H4 (cell line): ENCODE measurements at places on chromosomes 16 and 17.

DNA sequence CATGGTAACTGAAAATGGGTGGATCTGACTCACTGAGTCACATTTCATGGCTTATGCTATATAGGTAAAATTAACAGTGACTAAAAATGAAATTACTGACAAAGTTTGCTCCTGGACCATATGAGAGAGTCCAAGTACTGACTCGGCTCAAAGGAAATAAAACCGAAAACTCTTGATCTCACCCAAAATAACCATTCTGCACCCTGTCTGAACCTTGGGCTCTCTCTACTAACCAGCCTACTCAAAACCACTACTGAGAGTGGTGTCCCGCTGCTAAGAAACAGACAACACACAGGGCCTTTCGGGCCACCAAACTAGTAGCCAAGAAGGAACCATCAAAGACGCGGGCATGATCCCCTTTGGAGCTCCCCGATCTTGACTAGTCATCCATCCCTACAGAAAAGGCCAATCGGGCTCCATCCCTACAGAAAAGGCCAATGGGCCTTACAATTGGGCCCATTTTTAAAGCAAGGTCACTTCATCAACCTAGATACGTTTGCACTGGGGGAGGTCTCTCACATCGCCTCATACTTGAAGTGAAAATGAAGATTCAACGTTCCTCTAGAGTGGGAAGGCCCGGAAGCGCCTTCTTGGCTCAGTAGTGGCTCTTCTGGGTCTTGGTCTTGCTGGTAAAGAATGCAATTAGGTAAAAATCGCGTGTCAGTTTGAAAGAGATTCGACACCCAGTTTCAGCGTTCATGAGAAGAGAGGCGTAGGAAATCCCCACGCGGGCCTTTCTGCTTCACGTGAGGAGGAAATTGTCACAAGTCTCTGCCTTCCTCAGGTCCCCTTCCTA, 720 bp upstream of the ZPBP2 start:
- DNase-seq = no peak

DNA sequence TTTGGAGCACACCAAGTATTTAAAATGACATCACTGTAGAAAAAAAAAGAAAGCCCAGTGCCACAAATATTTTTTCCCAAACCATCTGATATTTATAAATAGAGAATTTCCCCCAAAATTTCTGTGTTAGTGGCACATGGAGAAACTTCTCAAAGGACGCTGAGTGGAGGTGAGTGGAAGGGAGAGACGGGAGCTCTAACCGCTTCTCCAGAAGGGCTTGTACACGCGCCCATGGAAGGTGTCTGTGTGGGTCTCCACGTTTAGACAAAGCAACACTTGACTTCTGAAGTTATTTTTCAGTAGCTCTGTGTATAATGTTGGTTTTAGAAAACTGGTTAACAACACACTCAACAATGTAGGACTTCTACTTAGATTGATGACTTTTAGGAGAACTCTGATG, 1.0 kb downstream of the MYOCD start:
- no peak for DNase-seq

DNA sequence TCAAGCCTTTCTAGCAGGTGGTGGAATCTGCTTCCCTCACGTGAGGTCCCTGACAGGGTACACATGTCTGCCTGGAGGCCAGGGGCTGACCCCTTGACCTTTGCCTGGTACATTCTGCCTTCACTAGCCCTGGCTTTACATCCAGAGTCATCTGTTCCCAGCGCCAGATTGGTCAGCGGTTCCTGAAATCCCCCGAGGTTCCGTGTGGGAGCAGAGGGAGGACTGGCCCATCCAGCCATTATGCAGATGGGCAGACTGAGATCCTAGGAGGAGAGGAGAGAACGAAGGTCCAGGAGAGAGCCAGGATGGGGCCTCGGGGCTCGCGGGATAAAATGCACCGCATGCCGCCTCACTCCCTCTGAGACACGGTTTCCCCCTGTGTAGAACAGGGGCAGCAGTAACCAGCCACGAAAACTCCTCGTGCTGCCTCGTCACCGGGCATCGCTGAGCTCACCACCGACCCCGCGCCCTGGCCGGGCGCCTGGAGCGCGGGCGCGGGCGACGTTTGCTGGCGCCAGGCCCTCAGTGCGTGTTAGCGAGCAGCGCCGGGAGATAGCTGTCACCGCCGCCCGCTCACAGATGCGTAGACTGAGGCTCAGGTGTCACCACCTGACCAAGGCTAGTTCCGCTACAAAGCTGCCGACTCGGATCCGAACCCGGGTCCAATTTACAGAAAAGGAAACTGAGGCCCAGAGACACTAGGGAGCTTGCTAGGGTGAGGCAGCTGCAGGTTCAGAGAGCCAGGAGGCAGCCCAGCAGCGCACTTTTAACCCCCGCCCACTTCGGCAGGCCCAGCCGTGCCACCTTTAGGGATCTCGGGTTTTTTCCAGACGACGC, 811 bp upstream of the MAP2K3 start:
- DNase-seq = no peak

DNA sequence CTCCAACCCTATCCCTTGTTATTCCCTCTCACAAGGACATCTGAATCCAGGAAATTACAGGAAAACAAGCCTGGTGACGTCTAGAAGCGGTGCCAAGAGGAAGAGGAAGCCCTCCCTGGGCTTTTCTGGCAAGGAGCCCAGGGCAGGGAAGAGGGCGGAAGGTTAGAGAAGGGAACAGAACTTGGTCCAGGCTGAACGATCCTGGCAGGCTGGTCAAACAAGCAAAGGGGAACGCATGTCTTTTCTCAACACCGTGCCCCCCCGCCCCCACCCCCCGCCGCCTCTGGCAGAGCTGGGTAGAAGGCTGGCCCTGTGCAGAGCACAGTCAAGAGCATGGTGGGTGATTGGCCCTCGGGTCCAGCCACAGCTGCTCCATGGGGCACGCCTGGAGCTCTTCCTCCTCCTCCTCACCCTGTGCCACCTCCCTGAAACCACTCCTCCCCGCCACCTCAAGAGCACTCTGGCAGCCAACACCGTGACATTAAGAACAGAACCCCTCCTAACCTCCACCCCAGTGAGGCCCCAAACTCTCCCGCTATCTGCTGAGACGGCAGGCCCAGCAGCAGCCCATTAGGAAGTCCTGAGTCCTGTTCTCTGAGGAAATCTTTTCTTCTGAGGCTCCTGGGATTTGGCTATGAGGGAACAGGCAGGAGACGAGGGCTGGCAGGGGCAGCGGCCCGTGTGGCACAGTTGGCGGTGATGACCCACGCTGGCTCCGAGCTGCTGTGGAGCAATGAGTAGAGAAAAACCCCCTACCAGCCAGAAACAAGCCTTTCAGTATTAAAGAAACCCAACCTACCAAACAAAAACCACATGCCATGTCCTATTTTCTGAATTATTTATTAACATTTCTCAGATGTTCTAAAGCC, 7.3 kb downstream of the C16orf86 start:
- DNase-seq = no peak

DNA sequence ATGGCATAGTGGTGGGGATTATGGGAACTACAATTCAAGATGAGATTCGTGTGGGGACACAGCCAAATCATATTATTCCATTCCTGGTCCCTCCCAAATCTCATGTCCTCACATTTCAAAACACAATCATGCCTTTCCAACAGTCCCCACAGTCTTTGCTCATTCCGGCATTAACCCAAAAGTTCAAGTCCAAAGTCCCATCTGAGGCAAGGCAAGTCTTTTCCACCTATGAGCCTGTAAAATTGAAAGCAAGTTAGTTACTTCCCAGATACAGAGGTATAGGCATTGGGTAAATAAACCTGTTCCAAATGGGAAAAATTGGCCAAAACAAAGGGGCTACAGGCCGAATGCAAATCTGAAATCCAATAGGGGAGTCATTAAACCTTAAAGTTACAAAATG, 1063.2 kb downstream of the CDH11 start:
- DNase-seq = no peak

DNA sequence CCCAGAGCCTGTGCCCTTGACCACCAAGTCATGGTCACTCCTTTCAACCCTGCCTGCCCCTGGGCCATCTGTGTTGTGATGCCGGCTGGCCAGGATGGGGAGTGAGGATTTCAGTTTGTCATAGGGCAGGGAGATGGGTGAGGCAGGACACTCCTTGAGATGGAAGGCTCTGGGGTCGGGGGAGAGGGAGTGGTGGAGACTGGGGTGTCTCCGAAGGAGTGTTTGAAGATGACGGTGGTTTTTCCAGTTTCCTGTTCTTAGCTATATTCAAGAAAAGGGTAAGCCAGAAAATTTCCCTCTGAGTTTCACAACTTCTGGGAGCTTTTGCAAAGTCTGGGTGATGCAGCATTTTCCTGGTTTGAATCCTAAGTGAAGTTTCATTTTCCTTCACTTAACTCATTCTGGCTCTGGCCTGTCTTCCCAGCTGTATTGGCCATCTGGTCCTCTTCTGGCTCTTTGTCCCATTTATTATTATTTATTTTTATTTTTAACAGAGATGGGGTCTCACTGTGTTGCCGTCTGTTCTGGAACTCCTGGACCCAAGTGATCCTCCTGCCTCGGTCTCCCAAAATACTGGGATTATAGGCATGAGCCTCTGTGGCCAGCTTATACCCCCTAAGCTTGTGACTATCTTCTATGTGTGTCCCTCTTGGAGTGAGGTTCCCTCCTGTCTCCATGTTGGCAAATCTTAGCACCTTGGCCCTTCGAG, 27.7 kb downstream of the ABCC1 start:
- no peak for DNase-seq

DNA sequence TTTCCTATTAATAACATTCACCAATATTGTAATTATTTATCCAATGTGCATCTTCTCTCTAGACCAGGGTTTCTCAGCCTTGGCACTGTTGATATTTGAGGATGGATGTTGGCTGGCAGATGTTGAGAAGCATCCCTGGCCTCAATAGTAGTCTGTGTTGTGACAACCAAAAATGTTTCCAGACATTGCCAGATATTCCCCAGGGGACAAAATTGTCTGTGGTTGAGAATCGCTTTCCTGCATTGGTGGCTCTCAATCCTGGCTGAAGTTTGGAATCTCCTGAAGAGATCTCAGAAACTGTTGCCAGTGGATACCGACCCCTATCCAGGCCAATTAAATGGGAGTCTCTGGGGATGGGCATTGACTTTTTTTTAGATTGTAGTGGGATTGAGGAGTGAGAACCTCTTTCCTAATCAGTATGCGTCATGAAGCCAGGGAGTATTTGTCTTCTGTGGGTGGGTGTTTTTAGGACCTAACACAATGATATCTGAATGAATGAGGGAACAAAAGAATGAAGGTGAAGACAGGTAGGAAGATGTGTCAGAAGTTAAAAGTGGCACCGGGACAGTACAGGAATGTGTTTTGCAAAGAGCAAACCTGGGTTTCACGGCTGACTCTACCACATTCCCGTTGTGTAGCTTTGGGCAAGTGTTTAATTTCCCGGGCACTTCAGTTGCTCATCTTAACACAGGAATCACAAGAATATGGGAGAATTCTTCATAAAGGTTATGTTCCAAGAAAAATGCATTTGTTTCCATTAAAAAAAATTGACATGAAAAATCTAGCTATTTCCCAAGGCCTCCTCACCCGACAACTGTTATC, 24.3 kb downstream of the HSD17B2 start:
- no peak for DNase-seq

- DNase-seq = no peak
Measured at GRCh38 chr17:80327518-80327917, 66.9 kb downstream of the RNF213 start.

GRCh38 chr17:2459917-2460271, 51.8 kb downstream of the METTL16 start:
- no peak for DNase-seq

DNA sequence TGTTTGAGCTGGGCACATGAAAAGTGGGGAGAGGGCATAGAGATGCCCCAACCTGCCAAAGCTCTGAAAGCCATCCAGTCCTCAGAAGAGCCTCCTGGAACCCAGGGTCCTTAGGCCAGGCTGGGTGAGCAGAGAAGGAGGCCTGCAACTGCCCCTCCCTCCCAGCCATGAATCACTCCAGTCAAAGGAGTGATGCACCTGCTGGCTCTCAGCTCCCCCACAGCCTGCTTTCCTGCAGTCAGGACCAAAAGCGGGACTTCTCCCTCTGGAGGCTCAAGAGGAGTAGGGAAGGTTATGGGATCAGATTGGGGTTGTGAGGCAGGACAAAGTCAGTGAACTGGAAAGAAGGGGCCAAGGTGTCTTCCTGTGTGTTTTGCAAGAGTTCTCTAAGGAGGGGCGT, 145.6 kb downstream of the TMEM132E start:
- no peak for DNase-seq

DNA sequence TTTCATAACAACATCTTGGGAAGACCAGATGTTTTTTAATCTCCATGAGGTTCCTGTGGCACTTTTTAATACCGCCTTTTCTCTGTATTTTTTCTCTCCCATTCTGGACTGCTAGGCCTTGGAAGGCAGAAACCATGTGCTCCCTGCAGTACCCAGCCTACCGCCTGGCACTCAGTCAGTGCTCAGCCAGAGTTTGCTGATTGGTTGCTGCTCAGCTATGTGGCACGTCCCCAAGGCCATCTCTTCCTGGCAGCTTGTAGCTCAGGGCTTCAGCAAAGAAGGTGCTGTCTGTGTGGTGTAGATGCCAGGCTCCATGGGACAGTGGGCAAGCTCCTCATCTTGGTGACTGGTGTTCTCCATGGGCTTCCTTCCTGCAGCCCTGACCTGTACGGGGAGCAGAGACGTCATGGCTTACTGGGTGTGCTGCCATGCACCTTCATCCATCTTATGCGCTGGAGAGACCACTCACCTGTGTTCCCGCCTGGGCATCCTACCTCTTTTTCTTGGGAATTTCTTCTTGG, 86.7 kb downstream of the CLEC16A start:
- DNase-seq = no peak

DNA sequence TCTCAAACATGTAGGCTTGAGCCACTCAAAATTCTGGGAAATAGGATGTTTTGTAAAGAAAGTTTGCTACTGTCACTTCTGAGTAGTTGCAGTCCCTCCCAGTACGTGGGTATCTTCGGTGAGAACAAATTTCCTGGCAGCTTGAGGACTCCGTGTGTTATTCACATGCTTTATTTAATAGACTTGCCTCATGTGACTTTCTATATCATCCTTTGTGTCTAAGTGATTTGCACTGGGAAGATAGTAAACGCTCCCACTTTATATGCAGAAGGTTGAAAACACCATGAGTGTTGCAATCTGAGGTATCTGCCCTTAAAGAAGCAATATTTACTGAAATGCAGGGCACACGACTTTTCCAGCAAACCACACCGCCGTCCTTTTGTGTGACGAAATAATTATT, 643.7 kb downstream of the MAF start:
- DNase-seq = no peak
